AG04449 (cell line): ENCODE measurements at places on chromosomes 6 and 20.

DNA sequence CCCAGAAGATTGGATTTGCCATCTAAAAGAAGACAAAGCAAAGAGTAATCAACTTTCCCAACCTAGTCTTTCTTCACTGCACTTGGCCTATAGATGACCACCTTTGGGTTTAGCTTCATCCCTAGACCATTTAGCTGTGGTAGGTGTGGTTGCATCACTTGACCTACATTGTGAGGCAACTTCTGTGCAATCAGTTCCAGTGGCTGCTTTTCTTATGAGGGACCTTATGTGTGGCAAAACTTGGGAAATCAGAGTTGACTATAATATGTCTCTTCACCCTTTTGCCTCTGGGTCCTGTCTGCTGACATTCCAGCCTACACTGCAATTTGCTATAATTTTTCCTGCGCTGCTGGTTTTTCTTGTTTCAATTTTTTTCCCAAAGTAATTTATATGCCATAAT lies 55.2 kb downstream of the PRDM13 start:
- no peak for DNase-seq

GRCh38 chr20:8722277-8722928 lies 346.5 kb upstream of the PLCB4 start:
- DNase-seq: no peak

- DNase-seq: no peak
Measured at GRCh38 chr20:59939052-59939878, 840 bp downstream of the PPP1R3D start.

GRCh38 chr6:36844232-36845170 lies 5.3 kb upstream of the CPNE5 start:
- no peak for DNase-seq

DNA sequence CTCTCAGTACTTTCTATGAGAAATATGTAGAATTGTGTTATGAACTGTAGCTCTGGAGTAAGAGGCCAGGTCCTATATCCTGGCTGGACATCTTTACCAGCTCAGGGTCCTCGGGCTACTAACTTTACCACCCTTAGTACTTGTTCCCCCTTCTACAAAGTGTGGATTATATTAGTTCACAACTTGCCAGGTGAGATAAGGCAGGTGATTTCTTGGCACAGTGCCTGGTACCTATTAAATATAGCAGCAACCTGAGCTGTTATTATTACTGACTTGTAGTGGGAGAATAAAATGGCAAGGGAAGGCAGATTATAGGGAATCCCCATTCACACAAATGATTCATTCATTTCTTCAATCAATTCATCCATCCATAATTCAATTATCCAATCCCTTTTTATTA lies 150.1 kb downstream of the DOK5 start:
- DNase-seq: no peak

GRCh38 chr6:116304538-116305097 lies 24.9 kb upstream of the TSPYL1 start:
- DNase-seq: no peak
